ENCODE measurements at places on chromosomes 3 and 15. TPM values are rescaled to one million over a fixed set of nuclear protein-coding genes. Genes with fewer than 3 reads are reported as not detected.

ARGFX gene
- polyA plus RNA-seq = not detected

RAD51 gene
- 2.5 TPM for polyA plus RNA-seq

TNFSF10 gene
- 45.1 TPM for polyA plus RNA-seq

MST1R gene
- polyA plus RNA-seq = 53.4 TPM

SHC4 gene
- polyA plus RNA-seq = 0.08 TPM

CYP11A1 gene
- polyA plus RNA-seq = 5.7 TPM

IL17RE gene
- 24.9 TPM for polyA plus RNA-seq

SMAD3 gene
- 51.5 TPM for polyA plus RNA-seq

GOLGA6L4 gene
- 2.1 TPM for polyA plus RNA-seq

GASK1A gene
- polyA plus RNA-seq = 1.1 TPM

PRRT3 gene
- 2.0 TPM for polyA plus RNA-seq

MME gene
- 0.20 TPM for polyA plus RNA-seq

P2RY12 gene
- polyA plus RNA-seq = 0.13 TPM

C15orf40 gene
- 17.0 TPM for polyA plus RNA-seq

LXN gene
- polyA plus RNA-seq = 7.0 TPM

GAP43 gene
- 0.08 TPM for polyA plus RNA-seq

MYZAP gene
- polyA plus RNA-seq = 38.2 TPM

CYP8B1 gene
- polyA plus RNA-seq = not detected

AADACL2 gene
- polyA plus RNA-seq = 0.12 TPM

FOXL2 gene
- 0.04 TPM for polyA plus RNA-seq

CELSR3 gene
- 0.36 TPM for polyA plus RNA-seq

GTF2A2 gene
- polyA plus RNA-seq = 58.3 TPM

PRTG gene
- polyA plus RNA-seq = 0.02 TPM

U2SURP gene
- polyA plus RNA-seq = 24.3 TPM

PATL2 gene
- polyA plus RNA-seq = 0.33 TPM

MORC1 gene
- polyA plus RNA-seq = not detected

KLHL40 gene
- 0.02 TPM for polyA plus RNA-seq

AQP9 gene
- polyA plus RNA-seq = 0.33 TPM

SPSB4 gene
- 0.04 TPM for polyA plus RNA-seq

C3orf49 gene
- not detected for polyA plus RNA-seq

PLAAT1 gene
- polyA plus RNA-seq = 6.3 TPM

KIF23 gene
- polyA plus RNA-seq = 8.1 TPM

POPDC2 gene
- polyA plus RNA-seq = 1.4 TPM

CPLX3 gene
- 0.48 TPM for polyA plus RNA-seq

ADCY5 gene
- polyA plus RNA-seq = 5.0 TPM
